ENCODE measurements at places on chromosomes 11 and 22.

- no peak for DNase-seq
These were observed 34.4 kb downstream of the SCUBE2 start for GRCh38 chr11:9057007-9057406.

DNA sequence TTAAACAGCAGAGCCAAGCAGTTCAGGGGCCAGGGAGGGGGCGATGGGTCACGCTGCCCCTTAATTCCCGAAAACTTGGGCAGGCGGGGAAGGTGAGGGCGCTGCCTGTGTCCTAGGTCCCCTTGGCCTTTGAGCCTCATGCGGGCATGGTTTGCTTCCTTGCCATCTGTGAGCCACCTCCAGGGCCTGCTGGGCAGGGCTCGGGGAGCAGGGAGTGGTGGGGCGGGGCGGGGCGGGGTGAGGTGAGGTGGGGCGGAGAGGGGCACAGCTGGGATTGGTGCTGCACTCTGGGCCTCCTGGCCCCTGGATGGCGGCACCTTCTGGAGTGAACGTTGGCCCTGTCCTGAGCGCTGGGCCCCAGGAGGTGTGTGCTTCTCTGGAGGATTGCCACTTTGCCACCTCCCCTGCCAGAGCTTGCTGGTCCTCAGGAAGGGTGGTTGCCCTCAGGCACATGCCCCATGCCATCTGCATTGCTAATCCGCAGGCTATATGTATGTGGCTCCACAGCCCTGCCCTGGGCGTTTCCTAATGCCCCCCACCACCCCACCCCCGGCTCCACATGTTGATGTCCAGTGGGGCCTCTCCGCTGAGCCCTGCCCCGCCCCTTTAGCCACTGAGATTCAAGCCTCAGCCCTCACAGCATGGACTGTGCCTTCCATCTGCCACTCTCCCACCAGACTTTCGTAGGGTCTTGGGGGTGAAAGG lies 352.5 kb downstream of the TBC1D22A start:
- DNase-seq = no peak

GRCh38 chr11:45264839-45265515 lies 21.2 kb downstream of the SYT13 start:
- DNase-seq = peak; percentile 79

GRCh38 chr22:48802576-48802975 lies 1025.1 kb downstream of the BRD1 start:
- no peak for DNase-seq

GRCh38 chr22:22138915-22139314 lies 105.7 kb upstream of the VPREB1 start:
- DNase-seq = no peak

GRCh38 chr11:115247361-115247760 lies 256.9 kb downstream of the CADM1 start:
- DNase-seq = peak; percentile 85

GRCh38 chr11:57426929-57427726 lies at the start of gene SLC43A3:
Gene SLC43A3, minus strand, starts transcription at chr11:57427121. Its CDS starts 949 bp downstream, at chr11:57426172.
- peak; percentile 95 for DNase-seq

DNA sequence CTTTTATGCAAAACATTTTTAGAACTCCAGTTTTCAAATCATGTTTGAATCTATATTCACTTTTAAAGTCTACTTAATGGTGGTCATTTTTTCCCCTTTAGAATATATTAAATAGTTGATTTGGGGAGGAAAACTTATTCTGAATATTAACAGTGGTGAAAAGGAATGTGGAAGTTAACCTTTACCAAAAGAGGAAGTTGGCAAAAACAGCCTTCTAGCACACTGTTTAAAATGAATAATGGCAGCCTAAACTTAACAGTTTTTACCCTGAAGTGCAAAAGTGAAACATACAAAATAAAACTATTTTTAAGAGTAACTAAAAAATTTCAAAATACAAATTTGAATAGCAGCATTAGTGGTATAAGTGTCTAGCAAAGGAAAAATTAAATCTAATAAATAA lies 86.4 kb downstream of the GRK3 start:
- no peak for DNase-seq

- no peak for DNase-seq
These were observed 12.3 kb downstream of the SIRT3 start for GRCh38 chr11:223884-224283.

- no peak for DNase-seq
These were observed 20.6 kb upstream of the VSIG10L2 start for GRCh38 chr11:125925247-125925740.

GRCh38 chr11:103928040-103928801 lies 108.2 kb upstream of the DDI1 start:
- no peak for DNase-seq

GRCh38 chr11:129287920-129288319 lies 87.7 kb upstream of the BARX2 start:
- DNase-seq = no peak

- no peak for DNase-seq
These were observed 176.7 kb downstream of the SWAP70 start for GRCh38 chr11:9840460-9841004.

- no peak for DNase-seq
These were observed 23.8 kb downstream of the DIXDC1 start for GRCh38 chr11:111960916-111961315.

- peak; percentile 32 for DNase-seq
These were observed 54.1 kb upstream of the ARHGAP42 start for GRCh38 chr11:100632941-100633452.

GRCh38 chr11:20458905-20459632 lies 71.6 kb downstream of the PRMT3 start:
- no peak for DNase-seq

DNA sequence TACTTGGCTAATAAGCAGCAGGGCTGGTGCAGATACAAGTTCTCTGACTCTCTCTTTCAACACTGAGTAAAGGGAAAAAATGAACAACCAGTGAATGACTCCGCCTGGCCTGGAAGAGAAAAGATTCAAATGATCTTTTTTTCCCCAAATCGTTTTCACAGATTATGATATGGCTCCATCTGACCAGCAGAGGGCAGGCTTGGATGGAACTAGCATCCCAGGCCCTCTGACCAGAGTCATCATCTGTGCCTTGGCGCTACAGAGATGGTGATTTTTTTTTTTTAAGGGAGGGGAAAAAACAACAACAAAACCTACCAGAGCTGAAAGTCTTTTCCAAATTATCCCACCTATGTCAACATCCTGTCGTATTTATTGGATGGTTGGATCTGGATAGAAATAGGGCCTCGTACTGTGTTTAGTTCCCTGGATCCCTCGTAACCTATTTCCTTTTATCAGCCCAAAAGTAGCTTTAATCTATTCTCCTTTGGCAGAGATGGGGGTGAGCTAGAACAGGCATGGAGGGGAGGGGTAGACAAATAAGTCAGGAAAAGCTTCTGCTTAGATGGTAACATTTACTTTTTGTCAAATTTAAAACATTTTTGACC lies 69.7 kb downstream of the PRSS23 start:
- DNase-seq = peak; percentile 65

- no peak for DNase-seq
These were observed 779 bp downstream of the SELENOH start for GRCh38 chr11:57742087-57742452.

GRCh38 chr11:76315182-76315853 lies 65.6 kb downstream of the THAP12 start:
- DNase-seq = no peak

GRCh38 chr11:23079382-23079813 lies 219.1 kb upstream of the CCDC179 start:
- peak; percentile 69 for DNase-seq

- no peak for DNase-seq
These were observed 58.0 kb upstream of the TTLL12 start for GRCh38 chr22:43244803-43245527.

- DNase-seq = no peak
These were observed 3.2 kb upstream of the NEAT1 start for GRCh38 chr11:65419460-65419771.

- DNase-seq = no peak
These were observed 31.1 kb upstream of the WT1 start for GRCh38 chr11:32466279-32466915.

DNA sequence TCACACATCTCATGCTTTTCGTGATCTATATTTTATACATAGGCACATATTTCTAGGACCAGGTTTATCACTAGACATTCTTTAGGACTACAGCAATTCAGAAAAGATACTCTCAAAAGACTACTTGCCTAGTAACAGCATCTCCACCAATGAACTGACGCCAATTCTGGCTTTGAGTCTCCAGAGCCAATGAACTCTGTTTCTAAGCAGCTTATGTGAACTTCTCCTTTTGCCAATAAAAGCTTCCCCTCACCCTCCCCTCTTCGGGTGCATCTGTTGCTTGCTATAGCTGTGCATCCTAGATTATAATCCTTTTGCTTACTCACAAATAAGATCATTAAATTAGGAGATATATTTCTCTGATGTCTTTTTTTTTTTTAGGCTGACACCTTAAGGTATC lies 11.4 kb upstream of the ANKK1 start:
- no peak for DNase-seq

DNA sequence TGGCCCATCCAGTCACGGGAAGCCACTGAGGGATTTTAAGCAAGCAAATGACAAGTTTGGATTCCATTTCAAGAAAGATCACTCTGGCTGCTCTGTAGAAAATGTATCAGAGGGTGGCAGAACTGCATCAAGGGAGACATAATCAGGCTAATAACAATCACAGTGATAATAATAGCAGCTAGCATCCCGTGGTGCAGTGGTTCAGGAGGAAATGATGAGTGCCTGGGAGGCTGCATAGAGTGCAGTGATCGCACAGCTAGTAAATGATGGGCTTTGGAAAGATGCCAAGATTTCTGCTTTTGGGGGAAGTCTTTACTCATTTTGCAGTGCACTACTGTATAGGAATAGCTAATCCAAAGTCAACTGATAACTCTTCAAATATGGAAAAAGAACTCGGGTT lies 35.8 kb downstream of the TNRC6B start:
- DNase-seq = peak; percentile 37

DNA sequence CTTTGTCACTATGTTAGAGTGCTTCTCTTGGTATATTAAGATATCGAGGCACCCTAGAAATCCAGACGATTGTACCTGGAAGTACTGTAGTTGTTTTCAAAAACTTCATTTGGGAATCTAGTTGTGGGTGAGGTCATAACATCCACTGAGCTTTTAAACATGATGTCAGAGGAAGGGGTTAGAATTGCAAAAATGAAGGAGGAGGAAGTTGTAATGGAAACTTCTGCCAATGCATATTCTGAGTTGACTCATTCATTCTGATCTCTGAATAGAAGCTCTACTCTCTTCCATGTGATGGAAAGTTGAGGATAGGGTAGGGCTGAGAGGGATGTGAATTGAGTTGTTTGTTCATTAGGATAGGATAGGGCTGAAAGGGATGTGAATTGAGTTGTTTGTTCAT lies 7.7 kb downstream of the CD44 start:
- no peak for DNase-seq

- DNase-seq = no peak
These were observed 315.5 kb downstream of the FAT3 start for GRCh38 chr11:92540096-92540495.

GRCh38 chr11:130418210-130418609 lies 10.2 kb downstream of the ADAMTS8 start:
- DNase-seq = no peak

GRCh38 chr11:35045236-35045820 lies 93.6 kb upstream of the CD44 start:
- DNase-seq = no peak

- no peak for DNase-seq
These were observed 154.6 kb downstream of the MYO18B start for GRCh38 chr22:25896592-25896991.

GRCh38 chr11:20274031-20274430 lies 89.5 kb upstream of the HTATIP2 start:
- no peak for DNase-seq

DNA sequence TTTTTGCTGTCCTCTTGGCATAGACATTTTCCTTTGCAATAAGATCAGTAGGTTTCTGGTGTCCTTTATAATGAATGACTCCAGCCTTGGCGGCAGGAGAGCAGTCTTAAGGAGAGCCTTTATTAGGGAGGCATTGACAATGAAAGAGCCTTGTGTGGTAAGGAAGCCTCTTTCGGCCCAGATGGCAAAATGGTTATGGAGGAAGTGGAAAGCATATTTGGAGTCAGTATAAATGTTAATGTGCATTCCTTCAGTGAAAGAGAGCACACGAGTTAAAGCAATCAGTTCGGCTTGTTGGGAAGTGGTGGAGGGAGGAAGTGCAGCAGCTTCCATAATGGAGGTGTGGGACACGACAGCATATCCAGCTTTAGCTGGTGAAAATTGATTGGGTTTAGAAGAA lies 18.1 kb upstream of the ANO1 start:
- DNase-seq = no peak

DNA sequence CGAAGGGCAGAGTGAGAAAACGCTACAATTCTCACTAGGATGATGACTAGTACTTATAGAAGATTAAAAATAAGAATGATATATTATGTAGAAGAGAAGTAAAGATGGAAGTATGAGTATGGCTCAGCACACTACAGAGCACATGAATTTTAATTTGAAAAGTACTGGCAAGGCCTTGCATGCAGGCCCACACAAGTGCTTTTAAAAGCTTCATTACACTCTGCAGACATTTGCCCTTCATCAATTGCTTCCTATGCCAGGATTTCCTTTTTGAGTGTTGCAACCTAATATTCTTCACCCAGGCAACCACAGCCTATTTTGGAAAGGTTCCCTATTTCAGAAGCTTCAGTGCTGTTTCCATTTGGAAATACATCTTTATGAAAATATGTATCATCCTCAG lies 81.1 kb downstream of the LARGE2 start:
- peak; percentile 59 for DNase-seq

GRCh38 chr11:75513250-75513649 lies 12.5 kb downstream of the GDPD5 start:
- no peak for DNase-seq

- DNase-seq = peak; percentile 38
These were observed 3.9 kb upstream of the PLA2G3 start for GRCh38 chr22:31144223-31144622.
